Activated effector memory CD4-positive, alpha-beta T cell treated with Interleukin-2 at 50 U/mL for 16 hours (primary cell): ENCODE measurements at places on chromosomes 3 and 15.

GRCh38 chr15:64032329-64032728 lies 14.0 kb downstream of the DAPK2 start:
- DNase-seq: no peak

DNA sequence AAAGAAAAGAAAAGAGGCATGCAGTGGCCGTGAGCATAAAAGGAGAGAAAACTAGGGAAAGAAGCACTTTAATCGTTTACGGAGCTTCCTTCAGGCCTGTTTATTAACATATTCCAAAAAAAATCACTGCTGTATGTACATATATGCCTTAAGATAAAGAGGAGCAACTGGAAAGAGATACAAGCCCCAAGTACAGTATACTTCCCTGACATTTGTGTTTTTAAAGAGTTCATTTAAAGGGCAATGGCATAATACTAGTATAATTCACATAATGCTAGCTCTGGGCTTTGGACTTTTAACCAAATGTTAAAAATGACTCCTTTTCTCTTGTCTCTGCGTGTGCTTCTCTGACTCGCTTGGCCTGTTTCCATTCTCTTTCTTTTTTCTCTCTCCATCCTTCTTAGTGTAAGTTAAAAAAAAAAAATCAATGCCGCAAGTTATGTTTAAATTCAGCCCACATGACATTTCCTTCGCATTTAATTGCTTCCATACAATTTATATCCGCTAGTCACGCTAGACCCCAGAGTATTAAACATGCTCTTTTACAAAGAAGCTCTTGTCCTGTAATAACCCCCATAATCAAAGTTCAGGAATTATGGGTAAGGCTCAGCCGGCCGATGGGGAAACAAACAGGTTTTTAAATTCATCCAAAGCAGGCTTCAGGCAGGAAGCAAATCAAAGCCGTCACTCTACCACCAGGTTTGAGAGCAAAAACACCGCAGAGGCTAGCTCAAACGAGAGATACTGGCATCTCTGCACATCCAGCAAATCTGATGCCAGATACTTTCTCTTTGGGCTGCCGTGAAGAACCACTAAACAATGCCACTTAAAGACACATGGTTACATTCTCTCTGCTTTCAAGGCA lies 19.4 kb downstream of the WWTR1 start:
- DNase-seq: no peak

DNA sequence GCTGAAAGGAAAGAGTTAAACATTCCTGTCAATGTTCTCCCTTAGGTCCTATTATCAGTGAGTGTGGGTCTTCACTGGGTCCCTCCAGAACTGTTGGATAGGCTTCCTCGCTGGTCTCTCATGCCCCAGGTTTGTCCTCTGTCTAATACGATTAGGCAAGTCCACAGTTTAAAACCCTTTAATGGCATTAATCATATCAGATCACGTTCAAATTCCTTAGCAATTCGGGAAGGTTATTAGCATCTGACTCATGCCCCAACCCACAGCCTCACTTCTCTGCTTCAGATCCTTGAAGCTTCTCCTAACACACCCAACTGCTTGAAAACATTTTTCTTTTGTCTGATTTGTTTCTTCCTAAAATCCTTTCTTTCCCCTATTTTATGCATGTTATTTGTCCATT lies 224.3 kb upstream of the ATP10A start:
- DNase-seq: no peak

GRCh38 chr15:68852461-68852860 lies 31.8 kb upstream of the ANP32A start:
- no peak for DNase-seq

GRCh38 chr3:120440001-120440703 lies 10.6 kb downstream of the FSTL1 start:
- DNase-seq: no peak

- no peak for DNase-seq
Observed at GRCh38 chr15:70523616-70524015, 239.7 kb downstream of the UACA start.

DNA sequence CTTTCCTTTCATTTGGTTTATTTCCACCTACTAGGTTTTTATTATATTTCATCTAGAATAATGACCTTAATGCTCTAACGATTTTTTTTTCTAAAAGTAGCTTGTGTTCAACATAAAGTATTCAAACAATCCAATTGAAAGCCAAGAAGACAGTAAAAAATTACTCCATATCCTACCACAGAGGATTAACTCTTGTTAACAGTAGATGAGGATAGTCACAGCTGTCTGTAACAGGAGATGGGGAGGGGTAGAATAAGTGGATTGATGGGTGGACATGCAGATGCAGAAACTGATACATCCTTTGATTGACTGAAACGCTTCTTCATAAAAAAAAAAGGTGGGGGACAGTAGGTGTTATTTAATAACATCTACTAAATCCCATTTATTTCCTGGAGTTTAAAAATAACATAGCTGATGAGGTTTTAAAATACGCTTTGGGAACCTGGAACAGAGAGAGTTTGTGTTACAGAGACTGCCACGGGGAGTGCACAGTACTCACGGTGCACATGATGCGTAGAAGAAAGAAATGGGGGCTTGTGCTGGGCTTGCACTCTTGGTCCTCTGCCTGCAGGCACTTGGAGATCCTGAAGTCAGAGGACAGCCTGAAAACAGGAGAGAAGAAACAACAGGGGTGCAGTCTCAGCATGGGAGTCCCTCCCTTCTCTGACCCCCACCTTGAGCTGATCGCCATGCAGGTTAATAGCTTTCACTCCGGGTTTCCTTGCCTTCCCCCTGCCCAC lies 226.7 kb downstream of the THSD4 start:
- DNase-seq: no peak

- no peak for DNase-seq
Observed at GRCh38 chr3:16913264-16913580, 28.5 kb downstream of the PLCL2 start.

DNA sequence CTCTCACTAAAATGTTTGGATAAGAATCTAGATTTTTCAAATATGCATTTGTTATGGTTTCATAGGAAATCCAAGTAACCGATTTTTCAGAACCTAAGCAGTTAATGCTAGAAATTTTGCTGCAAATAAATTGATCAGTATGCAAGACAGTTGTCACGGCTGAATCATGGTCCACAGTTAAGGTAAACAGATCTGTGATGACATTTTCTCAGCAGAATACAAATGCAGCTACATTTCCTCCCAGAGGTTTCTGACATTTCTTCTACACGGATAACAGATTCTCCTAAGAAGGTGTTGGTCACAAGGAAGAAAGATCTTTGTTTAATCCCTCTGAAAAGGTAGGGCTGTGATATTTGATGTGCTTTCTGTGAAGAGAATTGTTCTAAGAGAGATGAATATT lies 36.9 kb downstream of the ARNT2 start:
- no peak for DNase-seq
